Stimulated activated CD4-positive, alpha-beta T cell treated with anti-CD3 and anti-CD28 coated beads, Interleukin-15, amount 100 ng/mL, for 24 hours (primary cell): ENCODE measurements at places on chromosomes 3 and 15.

- no peak for DNase-seq
These were observed 52.8 kb upstream of the CCNB2 start for GRCh38 chr15:59051873-59052861.

DNA sequence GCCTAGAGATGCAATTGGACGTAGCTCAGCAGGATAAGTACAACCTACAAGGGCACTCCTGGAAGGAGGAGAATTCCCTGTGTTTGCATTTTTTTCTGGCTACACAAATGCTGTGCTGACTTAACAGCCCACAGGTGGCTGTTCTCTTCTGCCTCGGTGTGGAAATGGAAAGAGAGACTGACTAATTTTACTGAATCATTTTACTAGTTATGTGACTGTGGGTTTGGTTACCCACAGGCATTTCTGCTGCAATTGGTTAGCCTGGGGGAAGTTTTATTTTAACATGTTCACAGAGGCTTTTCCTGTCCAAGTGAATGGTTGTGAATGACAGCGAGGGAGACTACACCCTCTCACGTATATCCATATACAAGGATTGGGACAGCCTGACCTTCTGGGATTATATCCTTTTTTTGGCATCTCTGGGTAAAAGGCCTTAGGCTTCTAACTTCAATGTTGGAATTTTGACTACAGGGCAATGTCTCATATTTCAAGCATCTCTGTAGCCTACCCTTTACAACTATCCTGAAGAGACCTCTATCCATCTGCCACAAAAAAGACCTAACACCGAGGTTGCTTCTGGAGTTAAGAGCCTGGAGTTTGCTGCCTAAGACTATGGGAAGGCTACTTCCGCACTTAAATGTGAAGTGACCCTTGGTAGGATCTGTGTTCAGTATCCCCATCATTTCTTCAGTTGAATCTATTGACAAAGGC is 67.2 kb upstream of the TP63 start:
- DNase-seq: peak; percentile 54

- DNase-seq: peak; percentile 10
These were observed 256.7 kb upstream of the KCNH8 start for GRCh38 chr3:18891641-18892040.

- no peak for DNase-seq
These were observed 51.8 kb downstream of the ATP2B2 start for GRCh38 chr3:10453431-10454163.

GRCh38 chr3:138861798-138862197 is 27.1 kb upstream of the PIK3CB start:
- DNase-seq: no peak

- no peak for DNase-seq
These were observed 22.3 kb downstream of the MECOM start for GRCh38 chr3:169641167-169641566.

GRCh38 chr15:55402707-55403106 is 5.5 kb downstream of the CCPG1 start:
- DNase-seq: no peak

GRCh38 chr15:83077491-83078230 is 10.6 kb upstream of the BTBD1 start:
- DNase-seq: no peak

GRCh38 chr3:131174752-131175151 is 148.1 kb downstream of the NEK11 start:
- peak; percentile 2 for DNase-seq

GRCh38 chr3:11570789-11571495 is 72.8 kb downstream of the VGLL4 start:
- DNase-seq: no peak
